ENCODE measurements at places on chromosomes 5 and 9. TPM values are rescaled to one million over a fixed set of nuclear protein-coding genes. Genes with fewer than 3 reads are reported as not detected.

GRCh38 chr5:130536691-130537090 is 628.4 kb downstream of the HINT1 start:
- no peak for DNase-seq

DNA sequence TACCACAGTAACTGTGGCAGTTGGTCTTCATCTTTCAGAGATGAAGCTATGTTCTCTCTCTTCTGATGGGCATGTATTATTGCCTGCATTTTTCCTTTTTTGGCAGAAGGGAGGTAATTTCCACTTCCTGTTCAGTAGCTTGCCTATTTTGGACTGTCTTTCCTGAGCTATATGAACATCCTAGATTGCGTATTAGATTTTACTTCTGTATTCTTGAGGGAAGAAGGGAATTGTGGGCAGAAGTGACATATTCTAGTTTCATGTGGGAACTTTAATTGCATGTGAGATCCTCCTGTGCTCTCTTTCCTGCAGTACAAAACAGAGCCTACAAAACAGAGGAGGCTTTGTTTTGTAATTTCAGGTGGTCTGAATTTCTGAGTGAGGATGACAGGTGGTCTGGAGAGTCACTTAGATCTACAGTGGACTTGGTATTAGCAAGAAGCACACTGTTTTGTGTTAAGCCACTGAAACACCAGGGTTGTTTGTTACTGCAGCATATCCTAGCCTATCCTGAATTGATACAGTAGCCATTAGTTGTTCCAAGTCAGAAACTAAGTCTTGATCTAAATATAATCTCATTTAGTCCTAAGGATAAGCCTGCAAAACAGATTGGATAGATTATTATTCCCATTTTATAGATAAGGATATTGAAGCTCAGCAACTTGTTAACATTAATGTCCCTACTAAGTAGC is 68.1 kb downstream of the AOPEP start:
- DNase-seq: no peak

DNA sequence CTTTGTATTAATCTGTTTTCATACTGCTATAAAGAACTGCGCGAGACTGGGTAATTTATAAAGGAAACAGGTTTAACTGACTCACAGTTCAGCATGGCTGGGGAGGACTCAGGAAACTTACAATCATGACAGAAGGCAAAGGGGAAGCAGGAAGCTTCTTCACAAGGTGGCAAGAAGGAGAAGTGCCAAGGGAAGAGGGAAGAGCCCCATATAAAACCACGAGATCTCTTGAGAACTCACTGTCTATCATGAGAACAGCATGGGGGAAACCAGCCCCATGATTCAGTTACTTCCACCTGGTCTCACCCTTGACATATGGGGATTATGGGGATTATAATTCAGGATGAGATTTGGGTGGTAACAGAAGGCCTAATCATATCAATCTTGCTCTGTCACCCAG is 60.9 kb upstream of the CHD1 start:
- DNase-seq: no peak

GRCh38 chr5:3886524-3887451 is 291.2 kb downstream of the IRX1 start:
- DNase-seq: no peak

GRCh38 chr5:61202213-61202612 is 39.9 kb upstream of the SMIM15 start:
- no peak for DNase-seq

DNA sequence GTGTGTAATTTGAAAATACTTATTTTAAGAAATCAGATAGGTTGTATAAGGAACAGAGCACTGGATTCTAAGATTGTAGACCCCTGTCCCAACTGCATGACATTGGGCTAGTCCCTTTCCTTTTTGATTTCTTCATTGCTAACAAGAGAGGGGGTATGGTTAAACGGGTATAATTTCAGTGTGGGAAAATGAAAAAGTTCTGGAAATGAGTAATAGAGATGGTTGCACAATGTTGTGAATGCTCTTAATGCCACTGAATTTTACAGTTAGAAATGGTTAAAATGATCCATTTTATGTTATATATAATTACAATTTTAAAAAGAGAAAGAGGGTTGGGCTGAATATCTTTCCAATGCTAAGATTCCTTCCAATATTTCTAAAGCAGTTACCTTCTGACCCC is 103.3 kb upstream of the LHFPL2 start:
- DNase-seq: no peak

GRCh38 chr5:169164481-169164925 is 136.4 kb downstream of the SLIT3 start:
- DNase-seq: no peak

DNA sequence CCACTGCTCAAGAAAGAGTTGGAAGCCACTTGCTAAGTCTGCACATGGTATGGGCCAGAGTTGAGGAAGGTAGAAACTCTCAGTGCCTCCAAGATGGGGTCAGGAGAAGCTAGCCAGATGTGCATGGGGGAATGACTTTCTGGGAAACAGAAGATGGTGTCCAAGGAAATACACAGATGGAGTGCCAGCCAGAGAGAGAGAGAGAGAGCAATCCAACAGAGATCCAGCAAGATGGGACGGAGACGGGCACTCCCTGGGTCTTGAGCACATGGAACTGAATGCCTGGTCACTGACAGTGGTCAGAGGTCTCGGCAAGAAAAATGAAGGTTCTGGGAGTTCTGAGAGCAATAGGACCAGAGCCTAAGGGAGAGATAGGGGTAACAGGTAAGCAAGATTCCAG is 82.1 kb downstream of the SH3TC2 start:
- no peak for DNase-seq

SLC34A3 gene
- not detected for total RNA-seq

CER1 gene
- not detected for total RNA-seq

TRIM41 gene
- 58.3 TPM for total RNA-seq

Measured in Panc1 (cell line).